Activated CD4-positive, alpha-beta T cell treated with anti-CD3 and anti-CD28 coated beads, Interleukin-2, amount 50 U/mL, for 48 hours (primary cell): ENCODE measurements at places on chromosomes 1 and 21.

DNA sequence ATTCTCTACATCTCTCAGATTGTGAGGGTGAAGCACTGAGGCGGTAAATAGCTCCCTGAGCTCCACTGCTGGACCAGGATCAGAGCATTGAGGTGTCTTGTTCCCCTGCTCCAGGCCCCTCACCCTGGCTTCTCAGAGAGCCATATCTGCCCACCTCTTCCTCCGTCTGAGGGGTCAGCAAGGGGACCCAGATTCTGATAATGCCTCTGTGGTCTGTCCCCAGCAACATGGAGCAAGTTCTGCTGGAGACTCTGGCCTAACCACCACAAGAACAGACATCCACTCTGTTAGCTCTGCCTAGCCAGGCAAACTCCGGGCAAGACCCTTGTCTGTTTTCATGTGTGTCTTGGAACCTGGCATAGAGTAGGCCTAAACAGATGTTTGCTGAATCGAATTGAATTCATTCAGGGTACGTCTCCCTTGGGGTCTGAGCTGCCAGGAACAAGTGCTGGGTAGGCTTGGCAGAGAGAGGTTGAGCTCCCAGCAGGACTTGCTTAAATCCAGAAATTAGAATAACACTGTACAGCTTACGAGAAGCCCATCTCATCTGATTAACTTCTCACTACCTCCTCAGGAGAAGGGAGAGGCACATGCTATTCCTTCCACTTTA, 2.3 kb downstream of the TRAF5 start:
- DNase-seq, result no peak

GRCh38 chr1:22728751-22729399, 18.2 kb downstream of the EPHB2 start:
- DNase-seq, result no peak

GRCh38 chr1:214694769-214695168, 91.8 kb downstream of the CENPF start:
- DNase-seq, result no peak

DNA sequence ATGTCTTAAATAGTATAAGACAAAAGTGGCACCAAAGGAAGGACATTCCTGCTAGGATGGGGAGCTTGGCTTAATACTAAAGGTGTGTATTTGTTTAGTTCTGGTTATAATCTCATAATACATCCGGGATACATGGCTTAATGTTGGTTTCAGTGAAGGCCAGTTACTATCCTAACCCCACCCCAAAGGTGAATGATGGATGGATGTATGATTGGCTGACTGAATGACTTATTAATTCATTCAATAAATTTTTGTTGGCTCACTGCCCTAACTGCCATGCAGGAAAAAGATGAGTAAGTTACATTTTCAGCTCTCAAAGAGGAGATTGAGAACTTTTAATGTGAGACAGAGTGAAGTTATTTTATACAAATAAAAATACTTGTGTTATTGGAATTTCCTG, 52.2 kb downstream of the PHACTR4 start:
- no peak for DNase-seq

- no peak for DNase-seq
Observed at GRCh38 chr1:244011271-244011670, 39.8 kb upstream of the ZBTB18 start.

- no peak for DNase-seq
Observed at GRCh38 chr1:29247571-29248273, 11.4 kb downstream of the PTPRU start.

- peak; percentile 29 for DNase-seq
Observed at GRCh38 chr1:110783292-110783918, 89.5 kb upstream of the CD53 start.

GRCh38 chr1:196593955-196594354, 14.3 kb downstream of the KCNT2 start:
- DNase-seq, result no peak

DNA sequence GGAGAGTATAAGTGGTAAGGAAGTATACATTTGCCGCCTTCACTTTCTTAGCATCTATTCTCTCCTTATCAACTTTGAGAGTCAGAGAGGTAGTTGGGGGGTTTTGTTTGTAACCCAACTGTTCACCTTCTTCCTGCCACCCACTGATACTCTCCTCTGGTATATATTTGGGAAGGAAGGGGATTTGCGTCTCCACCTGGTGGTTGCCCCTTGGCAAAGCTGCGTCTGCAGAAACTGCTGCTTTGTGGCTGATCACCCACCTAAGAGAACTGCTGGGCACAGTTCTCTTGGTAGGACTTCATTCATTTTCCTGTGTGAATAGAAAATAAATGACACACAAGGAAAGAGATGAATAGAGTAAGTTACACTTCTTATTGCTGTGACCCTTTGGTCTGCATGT, 87.0 kb downstream of the SYT14 start:
- no peak for DNase-seq

- no peak for DNase-seq
Observed at GRCh38 chr1:24896596-24897262, 33.3 kb downstream of the RUNX3 start.

- DNase-seq, result no peak
Observed at GRCh38 chr1:181119093-181119989, 30.8 kb downstream of the IER5 start.

DNA sequence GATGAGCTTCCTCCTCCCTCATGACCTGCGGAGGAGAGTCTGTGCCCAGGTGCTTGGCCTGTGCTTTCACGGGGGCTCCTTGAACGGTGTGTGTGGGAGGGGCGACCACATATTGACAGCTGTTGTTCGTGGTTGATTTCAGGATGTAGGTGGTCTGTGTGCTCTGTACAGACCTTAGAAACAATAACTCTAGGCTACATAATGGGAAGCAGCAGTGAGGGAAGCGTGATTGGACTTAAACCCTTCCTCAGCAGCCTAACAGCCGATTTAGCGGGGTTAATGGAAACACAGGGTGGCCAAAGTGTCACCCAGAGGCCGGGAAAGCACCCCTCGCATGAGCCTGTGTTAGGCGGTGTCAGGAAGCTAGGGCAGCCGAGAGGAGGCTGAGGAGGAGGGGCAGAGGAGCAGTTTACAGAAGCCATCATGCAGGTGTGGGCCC, 56.0 kb downstream of the TBCE start:
- peak; percentile 19 for DNase-seq

DNA sequence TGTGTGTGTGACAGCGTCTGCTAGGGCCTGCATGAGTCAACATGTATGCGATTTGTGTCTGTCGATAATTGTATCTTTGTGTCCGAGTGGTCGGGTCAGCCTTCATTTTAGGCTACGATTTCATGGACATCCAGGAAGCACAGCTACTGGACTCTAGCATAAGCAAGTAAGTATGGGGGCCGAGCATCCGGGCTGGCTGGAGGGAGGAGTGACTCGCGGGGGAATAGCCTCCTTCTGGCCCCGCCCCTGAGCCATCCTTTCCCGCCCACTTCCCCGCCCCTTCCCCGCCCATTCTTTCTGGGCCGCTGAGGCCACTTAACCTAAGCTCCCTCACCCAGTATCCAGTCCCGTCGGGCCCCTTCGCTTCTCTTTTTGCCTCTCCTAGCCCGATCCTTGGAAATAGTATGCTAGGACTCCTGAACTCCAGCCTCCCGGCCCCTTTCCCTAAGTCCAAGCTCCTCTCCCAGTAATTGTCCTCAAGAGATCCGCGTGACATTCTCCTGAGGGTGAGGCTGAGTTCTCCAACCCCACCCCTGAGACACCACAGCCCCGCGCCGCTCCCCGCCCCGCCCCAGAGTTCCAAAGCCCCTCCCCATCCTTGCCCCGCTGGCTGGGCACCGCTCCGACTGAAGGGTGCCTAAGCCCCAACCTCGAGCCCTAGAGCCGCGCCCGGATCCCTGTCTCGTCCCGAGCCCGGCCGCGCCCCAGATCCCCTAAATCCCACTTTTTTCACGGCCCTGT, 1.2 kb downstream of the MAP3K6 start:
- DNase-seq, result peak; percentile 87

- DNase-seq, result no peak
Observed at GRCh38 chr1:78441921-78442320, 48.9 kb upstream of the PTGFR start.

DNA sequence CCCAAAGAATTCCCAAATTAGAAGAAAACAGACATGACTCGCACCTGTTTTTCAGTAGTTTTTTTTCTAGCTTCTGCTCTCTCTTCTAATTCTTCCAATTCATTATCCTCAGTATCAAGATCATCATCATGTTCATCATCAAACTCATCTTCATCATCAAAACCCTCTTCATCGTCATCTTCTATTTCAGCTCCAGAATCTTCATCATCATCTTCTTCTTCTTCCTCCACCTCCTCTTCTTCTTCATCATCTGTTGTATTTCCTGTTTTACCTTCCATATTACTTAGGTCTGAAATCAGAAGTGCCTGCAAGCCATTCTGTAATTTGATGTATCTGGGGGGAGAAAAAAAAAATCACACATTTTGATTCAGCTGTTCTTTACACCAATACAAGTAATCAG, 38.3 kb downstream of the NRDC start:
- no peak for DNase-seq

DNA sequence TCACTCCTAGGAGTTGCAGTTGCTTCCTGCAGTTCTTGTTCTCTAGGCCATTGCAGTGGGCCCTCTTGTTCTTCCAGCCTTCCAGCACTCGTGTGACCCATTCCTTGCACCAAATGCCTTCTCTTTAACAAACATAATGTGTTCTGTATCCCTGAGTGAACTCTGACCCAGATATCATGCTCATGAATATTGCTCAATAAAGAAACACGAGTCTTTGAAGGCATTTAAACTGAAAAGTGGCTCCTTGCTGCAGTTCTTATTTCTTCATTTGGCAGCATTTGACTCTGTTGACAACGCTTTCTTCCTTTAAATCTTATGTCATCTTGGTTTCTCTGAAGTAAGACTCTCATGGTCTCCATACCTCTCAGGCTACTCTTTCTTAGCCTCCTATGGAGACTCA, 100.7 kb upstream of the PDE4B start:
- no peak for DNase-seq

DNA sequence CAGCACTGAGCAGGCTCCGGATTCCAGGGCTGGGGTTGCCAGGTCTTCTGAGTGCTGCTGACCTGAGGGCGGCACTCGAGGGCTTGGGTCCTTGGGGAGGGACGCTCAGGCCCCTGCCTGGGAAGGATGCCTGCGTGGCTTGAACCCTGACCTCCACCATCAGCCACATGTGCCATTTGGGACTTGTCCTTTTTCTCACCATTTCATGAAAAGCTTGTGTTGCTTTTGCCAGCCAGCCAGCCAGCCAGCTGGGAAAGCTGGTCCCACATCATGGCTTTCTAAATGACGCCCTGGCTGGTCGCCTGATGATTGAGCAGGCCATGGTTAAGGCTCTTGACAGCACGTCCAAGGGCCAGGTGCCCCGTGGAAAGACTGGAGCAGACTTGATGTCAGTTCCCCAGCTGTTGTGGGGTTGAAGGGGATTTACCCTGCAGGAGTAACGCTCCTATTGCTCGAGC, 168.7 kb downstream of the CAMTA1 start:
- no peak for DNase-seq

DNA sequence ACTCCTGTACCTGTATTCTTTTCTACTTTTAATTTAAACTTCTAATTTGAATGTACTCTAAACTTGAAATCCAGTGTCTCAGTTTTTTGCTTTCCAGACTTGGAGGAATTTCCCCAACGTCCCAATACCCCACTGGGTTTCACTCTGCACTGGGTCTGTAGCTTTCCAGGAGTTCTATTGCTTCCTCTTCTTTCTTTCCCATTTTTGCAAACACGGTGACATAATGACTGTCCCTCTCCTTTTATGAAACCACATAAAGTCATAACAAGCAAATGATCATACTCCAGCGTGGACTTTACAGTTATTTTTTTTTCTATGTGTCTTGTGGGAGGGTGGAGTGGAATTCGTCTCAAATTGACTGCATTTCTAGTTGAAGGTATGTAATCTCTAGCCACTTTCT, 97.1 kb downstream of the FASLG start:
- no peak for DNase-seq

- DNase-seq, result no peak
Observed at GRCh38 chr1:159829273-159829634, 2.6 kb downstream of the SLAMF8 start.

DNA sequence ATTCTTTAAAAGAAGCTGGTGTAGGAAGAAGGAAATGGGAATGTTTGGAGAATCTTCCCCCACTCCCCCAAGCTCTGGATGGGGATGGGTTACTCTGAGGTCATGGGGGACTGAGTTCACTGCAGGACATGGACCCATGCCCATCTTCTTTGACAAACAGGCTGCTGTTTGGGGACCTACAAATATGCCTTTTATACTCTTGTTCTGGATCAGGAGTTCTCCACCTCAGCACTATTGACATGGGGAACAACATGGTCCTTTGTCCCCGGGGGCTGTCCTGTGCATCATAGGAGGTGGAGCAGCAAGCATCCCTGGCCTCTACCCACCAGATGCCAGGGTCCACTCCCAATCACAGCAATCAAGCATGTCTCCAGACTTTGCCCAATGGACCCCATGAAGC, 365.8 kb upstream of the C1orf174 start:
- DNase-seq, result no peak

- no peak for DNase-seq
Observed at GRCh38 chr1:116368241-116368640, 4.8 kb upstream of the ATP1A1 start.

GRCh38 chr1:18661404-18662285, 31.0 kb downstream of the PAX7 start:
- DNase-seq, result no peak

DNA sequence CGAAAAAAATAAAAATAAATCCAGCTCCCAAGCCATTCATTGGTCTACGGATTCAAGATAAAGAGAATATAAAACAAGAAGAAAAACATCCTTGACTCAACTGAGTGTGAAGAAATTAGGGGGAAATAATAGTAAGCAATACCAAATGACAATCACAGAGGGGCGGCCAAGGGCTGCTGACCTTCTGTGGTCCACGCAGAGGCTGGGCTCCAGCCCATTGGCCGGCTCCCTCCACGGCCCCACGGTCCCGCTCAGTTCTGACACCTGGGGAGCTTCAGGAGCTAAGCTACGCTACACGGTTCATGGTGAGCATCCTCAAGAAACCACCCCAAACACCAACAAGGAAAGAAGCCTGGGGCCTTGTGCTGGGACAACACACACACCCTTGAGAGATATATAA, 400 bp upstream of the KRTAP10-12 start:
- DNase-seq, result no peak

- no peak for DNase-seq
Observed at GRCh38 chr1:229900220-229900619, 166.8 kb upstream of the GALNT2 start.

DNA sequence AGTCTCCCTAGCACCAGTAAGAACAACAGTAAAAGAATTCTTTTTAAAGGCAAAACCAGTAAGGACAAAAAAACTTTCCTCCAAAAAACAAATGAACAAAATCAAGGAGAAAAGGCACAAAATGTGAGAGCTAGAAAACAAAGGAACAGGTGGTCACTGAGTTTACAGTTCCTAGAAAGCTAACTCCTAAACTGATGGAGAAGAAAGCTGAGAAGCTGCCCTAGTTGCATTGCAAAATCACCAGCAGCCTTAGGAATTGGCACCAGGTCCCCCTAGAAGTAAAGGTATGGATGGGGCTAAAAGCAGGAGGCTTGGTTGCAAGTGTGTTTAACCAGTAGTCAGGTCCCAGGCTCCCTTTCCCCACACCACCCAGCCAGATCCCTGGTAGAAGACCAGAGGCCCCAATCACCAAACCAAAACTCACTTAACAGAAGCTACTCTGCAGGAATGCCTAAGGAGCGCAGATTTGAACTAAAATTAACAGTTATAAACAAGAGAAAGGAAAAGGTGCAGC, 47.6 kb downstream of the RAB3GAP2 start:
- DNase-seq, result no peak

- DNase-seq, result no peak
Observed at GRCh38 chr1:64616039-64616438, 128.8 kb upstream of the RAVER2 start.
